Memory B cell (primary cell): ENCODE measurements at places on chromosomes 1 and 21.

GRCh38 chr1:237239248-237239647 lies 197.3 kb downstream of the RYR2 start:
- no peak overlapping the region for H3K27ac ChIP-seq
- no peak overlapping the region for H3K4me3 ChIP-seq
- H3K27me3 ChIP-seq, result no peaks in the 10 kb centered on the region
- H3K36me3 ChIP-seq, result no peaks in the 10 kb centered on the region

- H3K4me1 ChIP-seq, result peaks cover 12% of the 10 kb centered on the region
- peak overlapping the region; percentile 89 for H3K4me3 ChIP-seq
- H3K36me3 ChIP-seq, result no peaks in the 10 kb centered on the region
Observed at GRCh38 chr1:147598621-147599361, 57.5 kb downstream of the BCL9 start.

- H3K4me3 ChIP-seq, result no peak overlapping the region
- no peak overlapping the region for H3K27ac ChIP-seq
- H3K36me3 ChIP-seq, result no peaks in the 10 kb centered on the region
- DNase-seq, result no peak
Observed at GRCh38 chr1:53465023-53465957, 6.1 kb downstream of the DMRTB1 start.

- no peak overlapping the region for H3K4me3 ChIP-seq
- no peaks in the 10 kb centered on the region for H3K4me1 ChIP-seq
- peaks cover 29% of the 10 kb centered on the region for H3K27me3 ChIP-seq
- peaks cover 1% of the 10 kb centered on the region for H3K36me3 ChIP-seq
- no peak for DNase-seq
Observed at GRCh38 chr21:8989261-8989711, 1532.1 kb upstream of the TPTE start.

DNA sequence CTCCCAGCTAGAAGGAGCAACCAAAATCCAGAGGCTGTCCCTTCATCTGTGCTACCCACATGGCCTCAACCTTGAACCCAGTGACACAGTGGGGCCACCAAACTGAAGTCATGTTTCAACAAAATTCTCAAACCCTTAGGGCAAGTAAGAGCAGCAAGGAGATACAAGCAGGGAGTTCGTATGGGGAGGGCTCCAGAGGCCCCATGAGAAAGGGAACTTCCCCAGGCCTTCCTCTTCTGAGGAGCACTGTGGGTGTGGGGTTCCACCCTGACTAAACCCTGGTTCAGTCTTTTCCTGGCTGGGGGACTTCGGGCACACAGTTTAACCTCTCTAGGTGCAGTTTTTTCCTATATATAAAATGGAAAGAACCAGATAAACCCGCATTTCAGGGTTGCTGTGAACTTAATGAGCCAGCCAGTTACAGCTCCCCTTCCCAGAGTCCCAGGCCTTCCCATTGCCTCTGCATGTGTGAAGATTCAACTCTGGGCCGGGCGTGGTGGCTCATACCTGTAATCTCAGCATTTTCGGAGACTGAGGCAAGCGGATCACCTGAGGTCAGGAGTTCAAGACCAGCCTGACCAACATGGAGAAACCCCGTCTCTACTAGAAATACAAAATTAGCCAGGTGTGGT lies 8.0 kb upstream of the THEMIS2 start:
- H3K4me1 ChIP-seq, result peaks cover 38% of the 10 kb centered on the region
- H3K27ac ChIP-seq, result peak overlapping the region; percentile 70
- H3K36me3 ChIP-seq, result no peaks in the 10 kb centered on the region
- no peaks in the 10 kb centered on the region for H3K27me3 ChIP-seq
- no peak for DNase-seq
- peak overlapping the region; percentile 14 for H3K4me3 ChIP-seq

GRCh38 chr1:89999208-89999607 lies 4.3 kb downstream of the ZNF326 start:
- DNase-seq, result no peak
- no peaks in the 10 kb centered on the region for H3K27me3 ChIP-seq
- peak overlapping the region; percentile 31 for H3K27ac ChIP-seq
- peaks cover 27% of the 10 kb centered on the region for H3K4me1 ChIP-seq
- H3K36me3 ChIP-seq, result peaks cover 3% of the 10 kb centered on the region
- H3K4me3 ChIP-seq, result no peak overlapping the region

DNA sequence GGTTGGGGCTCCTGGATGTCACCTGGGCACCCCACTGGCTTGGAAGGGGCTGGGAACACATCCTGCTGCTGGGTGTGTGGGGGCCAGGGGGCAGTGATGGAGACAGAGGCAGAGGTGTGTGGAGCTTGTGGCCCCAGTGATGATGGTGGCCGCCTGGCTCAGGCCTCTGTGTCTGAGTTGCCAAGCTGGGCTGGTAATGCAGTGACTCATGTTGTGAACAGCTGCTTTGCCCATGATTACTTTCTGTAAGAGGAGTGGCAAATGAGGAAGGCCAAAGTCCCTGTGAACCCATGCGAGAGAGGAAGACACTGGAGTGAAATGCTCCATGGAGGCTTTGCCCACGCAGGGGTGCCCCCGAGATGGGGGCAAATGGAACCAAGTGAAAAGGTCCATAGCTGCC lies 86.8 kb downstream of the KCNJ6 start:
- H3K4me3 ChIP-seq, result no peak overlapping the region
- H3K4me1 ChIP-seq, result no peaks in the 10 kb centered on the region
- H3K36me3 ChIP-seq, result no peaks in the 10 kb centered on the region
- no peak overlapping the region for H3K27ac ChIP-seq
- no peak for DNase-seq
- peaks cover 15% of the 10 kb centered on the region for H3K27me3 ChIP-seq

- H3K4me3 ChIP-seq, result no peak overlapping the region
- H3K4me1 ChIP-seq, result no peaks in the 10 kb centered on the region
- peaks cover 8% of the 10 kb centered on the region for H3K27me3 ChIP-seq
- no peaks in the 10 kb centered on the region for H3K36me3 ChIP-seq
- no peak for DNase-seq
Observed at GRCh38 chr1:227798078-227798802, 17.2 kb upstream of the PRSS38 start.

DNA sequence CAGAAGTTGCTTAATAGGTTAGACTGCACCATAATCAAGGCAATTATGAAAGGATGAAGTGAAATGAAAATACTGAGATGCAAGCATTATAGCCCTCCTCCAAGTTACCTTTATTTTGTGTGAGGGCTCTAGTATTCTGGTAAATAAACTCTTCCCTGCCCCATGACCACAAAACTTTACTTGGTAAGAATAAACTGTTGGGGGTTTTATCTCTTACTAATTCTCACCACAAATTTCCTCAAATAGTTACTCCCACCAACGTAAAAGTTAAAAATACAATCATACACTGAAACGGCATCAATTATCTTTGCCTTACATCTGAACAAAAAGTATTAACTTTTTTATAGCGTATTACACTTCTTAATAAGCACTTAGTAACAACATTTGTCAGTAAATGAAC lies 29.5 kb downstream of the C21orf91 start:
- no peak for DNase-seq
- no peaks in the 10 kb centered on the region for H3K27me3 ChIP-seq
- peaks cover 21% of the 10 kb centered on the region for H3K36me3 ChIP-seq
- peak overlapping the region; percentile 18 for H3K4me3 ChIP-seq
- peak overlapping the region; percentile 43 for H3K27ac ChIP-seq

GRCh38 chr1:55426619-55427018 lies 211.5 kb upstream of the USP24 start:
- peaks cover 2% of the 10 kb centered on the region for H3K4me1 ChIP-seq
- no peak overlapping the region for H3K4me3 ChIP-seq
- no peak overlapping the region for H3K27ac ChIP-seq

- peaks cover 23% of the 10 kb centered on the region for H3K4me1 ChIP-seq
- peak overlapping the region; percentile 85 for H3K27ac ChIP-seq
- no peak for DNase-seq
- H3K27me3 ChIP-seq, result peaks cover 3% of the 10 kb centered on the region
- H3K4me3 ChIP-seq, result peak overlapping the region; percentile 94
Observed at GRCh38 chr1:95233319-95233736, 682 bp upstream of the RWDD3 start.

GRCh38 chr1:11661103-11661502 lies 2.9 kb upstream of the FBXO6 start:
- H3K4me3 ChIP-seq, result no peak overlapping the region
- no peaks in the 10 kb centered on the region for H3K4me1 ChIP-seq
- H3K36me3 ChIP-seq, result peaks cover 7% of the 10 kb centered on the region
- no peaks in the 10 kb centered on the region for H3K27me3 ChIP-seq
- DNase-seq, result no peak

DNA sequence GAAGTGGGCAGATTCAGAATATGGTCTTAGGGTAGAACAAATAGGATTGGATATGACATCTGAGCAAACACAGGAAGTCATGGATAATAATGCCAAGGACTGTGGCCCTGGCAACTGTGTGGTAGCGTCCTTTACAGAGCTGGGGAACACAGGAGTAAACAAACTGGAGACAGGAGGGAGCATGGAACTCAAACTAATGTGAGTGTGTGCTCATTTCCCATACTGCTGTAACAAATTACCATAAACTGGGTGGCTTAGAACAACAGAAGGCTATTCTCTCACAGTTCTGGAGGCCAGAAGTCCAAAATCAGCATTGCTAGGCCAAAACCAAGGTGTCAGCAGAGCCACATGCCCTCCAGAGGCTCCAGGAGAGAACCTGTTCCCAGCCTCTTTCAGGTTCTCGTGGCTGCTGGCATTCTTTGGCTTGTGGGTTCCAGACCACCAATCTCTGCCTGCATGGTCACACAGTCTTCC lies 106.4 kb downstream of the TGFBR3 start:
- no peak overlapping the region for H3K27ac ChIP-seq
- H3K27me3 ChIP-seq, result peaks cover 6% of the 10 kb centered on the region
- no peak for DNase-seq
- no peak overlapping the region for H3K4me3 ChIP-seq
- peaks cover 3% of the 10 kb centered on the region for H3K4me1 ChIP-seq
- H3K36me3 ChIP-seq, result no peaks in the 10 kb centered on the region

GRCh38 chr1:34500451-34500850 lies 254.4 kb upstream of the GJB5 start:
- no peak overlapping the region for H3K4me3 ChIP-seq
- H3K4me1 ChIP-seq, result no peaks in the 10 kb centered on the region
- DNase-seq, result no peak
- no peak overlapping the region for H3K27ac ChIP-seq

- H3K27me3 ChIP-seq, result peaks cover 7% of the 10 kb centered on the region
- peak; percentile 46 for DNase-seq
Observed at GRCh38 chr1:111738436-111739193, 580 bp downstream of the INKA2 start.

GRCh38 chr1:45397285-45397684 lies 57.0 kb upstream of the MUTYH start:
- H3K4me1 ChIP-seq, result peaks cover 31% of the 10 kb centered on the region
- peak overlapping the region; percentile 60 for H3K27ac ChIP-seq
- DNase-seq, result no peak
- H3K4me3 ChIP-seq, result no peak overlapping the region
- peaks cover 2% of the 10 kb centered on the region for H3K36me3 ChIP-seq

GRCh38 chr1:15188130-15188524 lies 34.6 kb downstream of the TMEM51 start:
- no peaks in the 10 kb centered on the region for H3K36me3 ChIP-seq
- H3K27ac ChIP-seq, result no peak overlapping the region
- peaks cover 16% of the 10 kb centered on the region for H3K27me3 ChIP-seq
- no peak overlapping the region for H3K4me3 ChIP-seq
- no peaks in the 10 kb centered on the region for H3K4me1 ChIP-seq

DNA sequence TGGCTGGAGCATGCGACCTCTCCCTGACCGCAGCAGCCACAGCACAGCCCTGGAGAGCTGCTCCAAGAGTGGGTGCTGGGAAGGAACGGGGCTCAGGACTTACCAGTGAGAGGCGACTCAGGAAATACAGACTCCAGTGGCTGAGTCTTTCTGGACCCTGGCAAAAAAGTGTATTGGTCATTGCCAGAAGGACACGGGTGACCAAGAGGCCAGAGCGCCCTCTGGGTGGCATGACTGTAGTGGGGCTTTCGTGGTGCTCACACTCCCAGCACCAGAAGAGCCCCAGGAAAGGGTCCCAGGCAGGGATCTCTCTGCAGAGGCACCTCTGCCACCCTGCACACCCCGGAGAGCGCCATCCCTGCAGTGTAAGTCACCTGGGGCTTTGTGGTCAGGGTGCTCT lies 8.9 kb upstream of the PRDM16 start:
- H3K4me1 ChIP-seq, result no peaks in the 10 kb centered on the region
- peaks cover 5% of the 10 kb centered on the region for H3K27me3 ChIP-seq
- no peak for DNase-seq

DNA sequence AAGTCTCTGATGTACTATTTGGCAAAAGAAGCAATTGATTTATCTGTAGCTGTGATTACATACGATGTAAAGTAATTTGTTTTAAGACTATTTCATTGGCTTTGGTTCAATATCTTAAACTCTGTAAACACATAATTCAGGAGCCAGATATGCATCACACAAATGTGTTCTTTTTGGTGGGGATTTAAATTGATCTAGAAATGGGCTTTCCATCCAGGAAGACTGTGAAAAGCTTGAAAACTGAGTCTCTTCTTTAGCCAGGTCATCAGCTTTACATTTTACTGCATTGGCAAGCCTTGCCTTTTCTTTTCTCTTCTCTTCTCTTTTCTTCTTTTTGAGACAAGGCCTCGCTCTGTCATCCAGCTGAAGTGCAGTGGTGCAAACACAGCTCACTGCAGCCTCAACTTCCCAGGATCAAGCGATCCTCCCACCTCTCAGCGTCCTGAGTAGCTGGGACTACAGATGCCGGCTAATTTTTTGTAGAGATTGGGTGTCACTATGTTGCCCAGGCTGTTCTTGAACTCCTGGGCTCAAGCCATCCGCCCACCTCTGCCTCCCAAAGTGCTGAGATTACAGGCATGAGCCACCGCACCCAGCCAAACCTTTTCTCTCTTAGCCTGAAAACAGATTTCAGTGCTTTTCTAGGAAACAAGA lies 1.4 kb downstream of the RCAN3 start:
- peaks cover 4% of the 10 kb centered on the region for H3K36me3 ChIP-seq
- H3K4me3 ChIP-seq, result peak overlapping the region; percentile 94
- H3K4me1 ChIP-seq, result peaks cover 39% of the 10 kb centered on the region
- DNase-seq, result no peak

DNA sequence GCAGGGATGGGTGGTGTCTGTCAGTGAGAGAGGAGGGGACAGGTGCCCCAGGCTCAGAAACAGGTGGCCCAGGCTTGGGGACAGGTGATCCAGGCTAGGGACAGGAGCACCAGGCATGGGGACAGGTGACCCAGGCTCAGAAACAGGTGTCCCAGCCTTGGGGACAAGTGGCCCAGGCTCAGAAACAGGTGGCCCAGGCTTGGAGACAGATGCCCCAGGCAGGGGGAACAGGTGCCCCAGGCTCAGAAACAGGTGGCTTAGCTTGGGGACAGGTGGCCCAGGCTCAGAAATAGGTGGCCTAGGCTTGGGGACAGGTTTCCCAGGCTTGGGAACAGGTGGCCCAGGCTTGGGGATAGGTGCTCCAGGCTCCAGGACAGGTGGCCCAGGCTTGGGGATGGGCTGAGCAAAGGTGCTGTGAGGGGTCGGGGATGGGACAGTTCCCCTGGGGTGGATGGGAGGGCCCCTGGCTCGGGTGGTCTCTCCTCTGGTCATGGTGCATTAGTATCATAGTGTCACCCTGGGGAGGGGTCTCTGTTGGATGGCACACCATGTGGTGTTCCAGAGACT lies 87.7 kb upstream of the C1orf174 start:
- no peak overlapping the region for H3K4me3 ChIP-seq
- peaks cover 4% of the 10 kb centered on the region for H3K4me1 ChIP-seq
- DNase-seq, result no peak
- peaks cover 3% of the 10 kb centered on the region for H3K36me3 ChIP-seq
- H3K27ac ChIP-seq, result peak overlapping the region; percentile 41
- peaks cover 11% of the 10 kb centered on the region for H3K27me3 ChIP-seq
